ENCODE measurements at places on chromosomes 2 and 18.
A peak's percentile ranks its signal among the peaks of the same experiment; 100 is the strongest.

DNA sequence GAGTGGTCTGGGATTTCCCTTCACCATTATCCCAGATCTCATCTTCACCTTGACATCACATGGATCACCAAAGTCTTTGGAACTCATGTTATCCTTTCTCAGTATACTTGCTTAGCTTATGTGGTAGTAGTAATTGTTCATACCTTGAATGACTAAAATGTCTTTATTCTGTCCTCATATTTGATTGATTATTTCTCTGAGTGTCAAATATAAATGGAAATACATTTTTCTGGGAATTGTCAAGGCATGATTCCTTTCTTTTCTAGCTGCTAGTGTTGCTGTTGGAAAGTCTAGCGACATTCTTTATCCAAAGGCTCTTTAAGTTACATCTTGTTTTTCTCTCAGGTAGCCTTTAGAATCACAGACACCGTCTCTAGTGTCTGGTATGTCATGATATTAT, 334.4 kb downstream of the CMPK2 start:
- DNase-seq = no peak

DNA sequence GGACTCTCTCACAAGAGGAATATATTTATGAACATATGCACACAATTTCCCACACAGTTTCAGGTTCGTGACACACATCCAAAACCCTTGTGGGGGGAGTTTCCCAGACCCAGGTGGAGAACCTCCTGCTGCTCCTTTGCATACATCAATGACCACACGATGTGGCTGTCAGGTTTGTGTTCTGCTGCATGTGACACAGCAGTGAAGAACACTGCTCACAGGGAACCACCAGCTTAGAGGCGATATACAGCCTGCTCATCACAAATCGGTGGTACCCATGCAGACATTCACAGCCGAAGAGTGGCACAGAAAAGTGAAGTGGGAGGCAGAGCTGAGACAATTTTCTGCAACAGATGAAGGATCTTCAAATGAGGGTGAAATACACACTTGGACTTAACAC, 175.6 kb upstream of the ZFP36L2 start:
- DNase-seq = no peak

- DNase-seq = no peak
These were observed 347.3 kb upstream of the HNRNPA3 start for GRCh38 chr2:176865336-176865735.

GRCh38 chr18:54696616-54697293, 105.7 kb downstream of the DYNAP start:
- DNase-seq = peak; percentile 31

- no peak for DNase-seq
These were observed 411.6 kb upstream of the NRP2 start for GRCh38 chr2:205270689-205271088.

GRCh38 chr2:46804794-46805193, 110.8 kb downstream of the MCFD2 start:
- DNase-seq = peak; percentile 70

GRCh38 chr2:27929916-27930486, 39.5 kb downstream of the BABAM2 start:
- no peak for DNase-seq

DNA sequence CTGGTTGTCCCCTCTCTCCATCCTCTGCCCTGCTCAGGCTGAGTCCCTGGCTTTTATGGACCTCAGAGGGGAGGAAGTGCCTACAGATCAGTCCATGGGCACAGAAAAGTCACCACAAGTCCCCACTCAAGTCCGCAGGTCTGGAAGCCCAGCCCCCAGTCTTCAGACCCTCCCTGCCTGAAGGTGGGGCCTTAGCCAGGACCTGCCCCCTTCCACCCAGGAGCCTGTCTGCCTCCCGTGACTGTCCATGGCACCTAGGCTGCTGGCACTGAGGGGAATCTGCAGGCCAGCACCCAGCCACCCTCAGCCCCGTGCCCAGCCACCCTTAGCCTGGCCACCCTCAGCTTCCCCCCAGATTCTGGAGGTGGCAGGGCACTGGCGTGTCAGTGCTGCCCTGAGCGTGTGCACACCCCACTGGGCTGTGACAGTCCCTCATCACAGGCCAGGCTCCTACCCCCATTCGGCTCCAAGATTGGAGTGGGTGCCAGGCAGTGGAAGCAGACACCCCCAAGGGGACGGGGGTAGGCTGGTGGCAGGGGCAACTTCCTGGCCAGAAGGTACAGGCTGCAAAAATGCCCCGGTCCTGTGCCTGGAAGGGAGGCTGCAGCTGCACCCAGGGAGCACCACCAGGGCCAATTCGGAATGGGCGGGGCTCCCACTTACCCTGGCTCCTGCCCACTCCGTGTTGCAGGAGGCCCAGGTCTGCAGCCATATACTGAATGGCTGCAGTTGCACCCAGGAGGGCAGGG, 154.7 kb upstream of the RMP24 start:
- DNase-seq = no peak

DNA sequence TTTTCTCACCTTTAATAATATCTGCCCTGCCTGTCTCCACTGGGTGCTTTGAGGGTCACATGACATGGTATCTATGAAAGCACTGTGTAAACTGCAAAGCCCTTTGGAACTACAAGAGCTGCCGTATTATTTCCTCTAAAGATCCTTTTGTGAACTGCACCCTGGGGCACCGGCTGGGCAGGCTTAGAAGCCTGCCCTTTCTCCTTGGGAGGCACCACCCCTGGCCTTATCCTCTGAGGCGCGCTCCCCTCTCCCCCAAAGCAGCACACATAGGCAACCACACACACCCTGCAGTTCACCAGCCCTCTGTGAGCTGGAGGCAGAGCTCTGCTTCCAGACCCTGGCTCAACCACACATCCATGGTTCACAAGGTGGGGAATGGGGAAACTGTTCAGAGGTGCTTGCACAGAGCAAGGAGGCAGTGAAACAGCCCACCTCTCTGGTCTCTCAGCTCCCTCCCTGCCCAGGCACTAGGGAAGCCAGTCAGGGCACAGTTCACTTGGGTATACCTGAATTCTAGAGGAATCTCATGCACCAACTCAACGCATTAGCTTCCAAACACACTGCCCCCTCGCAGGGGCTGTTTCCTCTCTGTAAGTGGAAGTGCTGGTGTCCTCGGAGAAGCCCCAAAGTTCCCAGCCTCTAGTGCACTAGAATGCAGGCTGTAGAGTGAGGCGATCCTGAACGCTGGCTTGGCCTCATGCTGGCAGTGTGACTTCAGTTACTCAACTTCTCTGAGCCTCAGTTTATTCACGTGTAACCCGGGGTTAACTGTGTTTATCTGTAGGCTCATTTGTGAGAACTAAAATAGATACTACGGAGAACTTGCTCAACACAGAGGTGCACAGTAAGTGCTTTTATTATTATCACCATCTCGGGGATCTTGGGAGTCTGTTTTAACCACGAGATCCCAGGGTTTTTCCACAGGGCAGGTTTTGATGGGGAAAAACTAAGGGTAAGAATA, 11.0 kb downstream of the SIGLEC15 start:
- no peak for DNase-seq

DNA sequence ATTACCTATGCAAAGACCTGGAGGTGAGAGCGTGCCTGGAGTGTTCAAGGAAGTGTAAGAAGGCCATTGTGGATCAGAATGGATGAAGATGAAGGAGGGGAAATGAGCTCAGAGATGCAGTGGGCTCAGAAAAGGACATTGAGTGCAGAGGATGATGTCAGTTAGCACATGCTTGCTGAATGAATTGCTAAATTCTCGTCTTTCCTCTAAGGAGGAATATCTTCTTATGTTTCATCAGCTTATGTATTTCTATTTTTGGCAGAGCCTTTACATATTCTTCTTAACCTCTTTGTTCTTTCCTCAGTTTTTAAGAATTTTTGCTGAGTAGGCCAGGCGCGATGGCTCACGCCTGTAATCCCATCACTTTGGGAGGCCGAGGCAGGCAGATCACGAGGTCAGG, 30.9 kb downstream of the FAM171B start:
- DNase-seq = no peak

GRCh38 chr18:46570134-46570533, 86.9 kb downstream of the LOXHD1 start:
- DNase-seq = no peak

DNA sequence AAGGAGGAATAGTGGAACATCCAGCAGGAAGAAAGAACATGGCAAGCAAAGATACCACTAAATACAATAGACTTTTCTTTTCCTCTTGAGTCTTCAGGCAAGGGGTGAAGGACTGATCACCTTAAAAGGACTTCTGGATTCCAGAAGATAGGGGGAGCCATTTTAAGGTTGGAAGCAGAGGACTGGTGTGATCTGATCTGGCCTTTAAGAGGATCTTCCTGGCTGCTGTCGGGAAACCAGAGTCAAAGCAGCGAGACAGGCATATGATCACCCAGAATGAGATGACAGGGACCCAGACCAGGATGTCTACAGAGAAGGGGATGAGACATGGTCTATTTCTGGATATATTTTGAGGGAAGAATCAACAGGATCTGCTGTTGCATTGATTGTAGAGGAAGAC, 558.0 kb downstream of the STK39 start:
- no peak for DNase-seq
